ENCODE measurements at places on chromosomes 2 and 18. TPM values are rescaled to one million over a fixed set of nuclear protein-coding genes. Genes with fewer than 3 reads are reported as not detected.

MREG gene
- total RNA-seq, result 2.8 TPM

CHRNG gene
- not detected for total RNA-seq

FEV gene
- total RNA-seq, result not detected

CREG2 gene
- 0.25 TPM for total RNA-seq

PRADC1 gene
- 15.0 TPM for total RNA-seq

GRHL1 gene
- total RNA-seq, result 1.3 TPM

EGR4 gene
- total RNA-seq, result not detected
